ENCODE measurements at places on chromosomes 3 and 15.
A peak's percentile ranks its signal among the peaks of the same experiment; 100 is the strongest.

DNA sequence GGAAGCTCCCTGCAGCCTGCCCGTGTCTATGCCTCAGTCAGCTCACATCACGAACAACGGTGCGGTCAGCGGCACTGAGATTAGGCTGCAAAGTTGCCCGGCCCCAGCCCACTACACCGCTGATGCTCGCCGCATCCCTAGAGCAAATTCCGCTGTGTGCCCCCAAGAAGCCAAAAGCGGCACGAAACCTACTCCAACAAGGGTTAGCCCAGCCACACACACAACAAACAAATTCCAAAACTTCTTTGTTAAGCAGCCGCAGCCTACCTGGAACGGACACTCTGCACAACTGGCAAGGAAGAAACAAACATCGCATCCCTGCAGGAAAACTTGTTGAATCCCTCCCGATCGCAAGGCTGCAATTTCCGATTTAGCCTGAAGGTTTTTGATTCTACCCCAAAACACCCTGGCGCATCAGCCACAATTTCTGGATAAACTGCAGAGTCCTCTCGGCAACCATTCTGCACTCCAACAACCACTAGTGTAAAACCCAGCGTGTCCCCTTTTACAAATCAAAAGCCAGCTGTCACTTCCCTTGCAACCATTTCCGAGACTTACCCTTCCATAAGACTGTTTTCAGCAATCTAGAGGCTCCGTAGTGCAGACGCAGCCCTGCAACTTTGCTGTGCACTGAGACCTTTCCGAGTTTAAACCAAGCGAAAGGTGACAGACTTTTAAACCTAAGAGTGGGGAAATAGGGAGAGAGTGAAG, 449 bp downstream of the ROBO1 start:
- DNase-seq, result no peak

DNA sequence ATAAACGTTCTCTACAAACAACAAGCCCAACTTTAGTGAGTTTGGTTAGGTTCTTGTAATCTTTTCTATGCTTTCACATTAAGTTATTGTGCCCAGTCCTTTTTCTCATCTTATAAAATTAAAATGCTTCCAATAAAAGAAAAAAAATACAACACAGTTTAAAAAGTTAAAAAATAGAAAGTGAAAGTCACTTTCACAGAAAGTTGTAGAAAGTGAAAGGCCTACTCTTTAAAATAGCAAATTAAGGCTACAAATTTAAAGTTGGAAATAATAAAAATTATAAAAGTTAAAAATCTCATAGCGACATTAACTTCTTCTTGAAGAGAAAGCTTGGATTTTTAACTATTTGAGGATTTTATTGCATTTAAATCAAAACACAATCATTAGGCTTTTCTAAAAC, 35.9 kb downstream of the CD47 start:
- DNase-seq, result no peak

DNA sequence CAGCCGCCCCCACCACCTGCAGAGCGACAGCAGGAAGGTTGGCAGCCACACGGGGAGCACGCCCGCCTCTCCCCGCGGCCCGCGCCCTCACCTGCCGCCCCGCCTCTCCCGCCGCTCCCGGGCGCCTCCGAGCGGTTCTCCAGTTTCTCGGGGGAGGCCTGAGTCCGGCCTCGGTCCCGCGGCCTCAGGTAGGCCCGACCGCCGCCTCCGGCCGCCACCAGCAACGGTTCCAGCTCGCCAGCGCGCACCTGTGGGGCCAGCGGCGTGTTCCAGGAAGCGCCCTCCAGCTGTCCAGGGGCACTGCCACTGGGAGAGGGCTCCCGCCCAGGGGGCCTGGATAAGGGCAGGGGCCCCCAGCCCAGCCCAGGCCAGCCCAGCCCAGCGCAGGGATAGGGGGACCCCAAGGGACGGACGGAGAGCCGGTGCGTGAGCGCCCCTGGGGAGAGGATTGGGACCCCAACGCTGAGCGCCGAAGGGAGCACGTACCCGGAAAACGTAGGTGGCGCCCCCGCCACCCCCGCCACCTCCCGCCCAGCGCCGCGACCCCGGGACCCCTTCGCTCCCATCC, 2.2 kb downstream of the LTK start:
- DNase-seq, result no peak

DNA sequence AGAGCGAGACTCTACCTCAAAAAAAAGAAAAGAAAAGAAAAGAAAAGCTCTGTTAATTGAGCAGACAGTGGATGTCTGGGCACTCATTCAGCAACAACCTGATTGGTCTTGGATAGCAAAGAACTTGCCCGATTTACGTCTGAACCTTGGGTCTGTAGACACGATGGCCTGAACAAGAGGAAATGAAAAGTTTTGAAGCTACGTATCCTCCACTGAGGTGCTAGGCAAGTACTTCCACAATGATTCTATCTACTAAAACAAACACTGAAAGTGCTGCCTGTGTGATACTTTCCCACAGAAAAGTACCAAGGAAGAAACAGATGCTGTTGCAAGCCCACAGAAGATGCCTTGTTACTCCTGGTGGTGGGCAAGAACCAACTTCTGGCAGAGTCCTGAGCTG, 21.8 kb upstream of the MUSTN1 start:
- no peak for DNase-seq

DNA sequence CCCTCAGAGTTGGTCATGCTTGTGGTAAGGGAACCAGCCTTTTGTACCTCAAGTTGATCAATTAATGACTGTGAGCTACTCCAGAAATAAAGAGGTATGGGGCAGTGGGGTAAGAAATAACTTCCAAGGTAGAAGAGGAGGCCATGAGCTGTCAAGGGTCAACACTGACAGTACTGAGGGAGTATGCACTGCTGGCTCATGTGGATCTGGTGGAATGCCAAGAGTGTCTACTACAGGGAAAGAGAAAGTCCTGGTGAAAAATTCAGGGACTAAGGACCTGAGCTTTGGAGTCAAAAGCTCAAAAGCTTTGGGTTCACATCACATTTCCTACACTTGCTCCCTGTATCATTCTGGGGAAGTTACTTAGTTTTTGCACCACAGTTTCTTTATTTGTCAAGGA, 154.9 kb downstream of the SEMA6D start:
- no peak for DNase-seq

DNA sequence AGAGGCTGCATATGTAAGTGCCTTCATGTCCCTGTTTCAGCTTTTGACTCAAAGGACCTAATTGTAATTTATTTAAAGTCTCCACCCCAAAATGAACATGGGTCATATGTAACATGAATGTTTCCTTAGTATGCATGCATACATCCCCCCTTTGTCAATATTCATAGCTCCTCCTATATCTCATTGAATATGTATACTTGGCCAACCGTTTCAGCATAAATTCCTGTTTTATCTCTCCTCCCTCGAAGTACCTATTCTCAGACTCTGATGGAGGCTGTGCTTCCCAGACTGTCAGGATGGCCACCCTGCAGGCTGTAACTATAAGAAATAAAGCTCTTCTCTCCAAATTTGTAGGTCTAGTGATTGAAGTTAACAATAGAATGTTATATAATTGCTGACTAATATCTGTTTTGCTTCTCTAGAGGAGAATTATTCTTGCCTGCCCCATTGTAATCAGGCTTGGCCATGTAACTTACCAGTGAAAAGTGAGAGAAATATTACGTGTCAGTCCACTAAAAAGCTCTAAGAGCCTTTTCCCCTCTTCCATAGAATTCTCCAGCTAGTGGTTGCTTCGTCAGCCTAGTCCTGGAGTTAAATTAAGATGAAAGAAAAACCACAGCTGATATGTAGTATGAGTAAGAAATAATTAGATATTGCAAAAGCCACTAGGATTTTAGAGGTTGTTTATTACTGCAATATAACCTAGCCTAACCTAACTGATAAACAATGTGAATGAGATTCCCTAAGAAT, 245.1 kb downstream of the ZNF385D start:
- DNase-seq, result no peak

DNA sequence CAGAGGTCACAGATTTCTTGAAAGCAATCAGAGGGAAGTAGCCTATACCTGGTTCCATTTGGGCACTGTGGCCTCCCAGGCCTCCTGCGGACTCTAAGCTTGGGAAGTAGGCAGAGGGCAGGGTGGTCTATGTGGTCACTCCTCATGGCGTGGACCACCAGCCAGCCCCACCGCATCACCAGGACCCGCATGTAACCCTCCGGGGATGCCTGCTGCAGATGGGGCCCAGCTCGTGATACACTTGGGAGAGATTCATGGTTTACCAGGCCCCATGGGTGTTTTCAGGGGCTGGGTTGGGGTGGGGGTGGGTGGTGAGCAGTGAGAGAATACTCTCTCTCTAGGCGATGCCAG, 123.7 kb downstream of the ASB7 start:
- DNase-seq, result no peak

DNA sequence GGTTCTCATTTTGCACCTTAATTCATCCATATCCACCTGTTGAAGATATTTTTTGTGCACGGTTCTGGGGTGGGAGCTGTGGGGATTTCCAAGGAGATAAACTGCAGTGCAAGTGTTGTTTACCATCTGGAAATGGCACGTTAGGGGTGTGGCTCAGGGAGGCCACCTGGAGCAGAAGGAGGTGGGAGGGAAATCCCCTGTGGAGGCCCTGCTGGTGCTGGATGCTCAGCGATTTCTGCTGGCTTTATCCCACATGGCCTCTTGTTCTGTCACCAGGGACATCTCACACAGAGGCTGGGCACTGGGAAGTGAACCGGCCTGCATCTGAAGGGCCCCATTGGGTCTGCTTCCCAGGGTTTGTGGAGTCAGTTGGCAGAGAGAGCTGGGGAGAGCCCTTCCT, 24.3 kb downstream of the TRPM1 start:
- DNase-seq, result no peak

- no peak for DNase-seq
These were observed 114.4 kb upstream of the TSPAN3 start for GRCh38 chr15:77185242-77185785.

DNA sequence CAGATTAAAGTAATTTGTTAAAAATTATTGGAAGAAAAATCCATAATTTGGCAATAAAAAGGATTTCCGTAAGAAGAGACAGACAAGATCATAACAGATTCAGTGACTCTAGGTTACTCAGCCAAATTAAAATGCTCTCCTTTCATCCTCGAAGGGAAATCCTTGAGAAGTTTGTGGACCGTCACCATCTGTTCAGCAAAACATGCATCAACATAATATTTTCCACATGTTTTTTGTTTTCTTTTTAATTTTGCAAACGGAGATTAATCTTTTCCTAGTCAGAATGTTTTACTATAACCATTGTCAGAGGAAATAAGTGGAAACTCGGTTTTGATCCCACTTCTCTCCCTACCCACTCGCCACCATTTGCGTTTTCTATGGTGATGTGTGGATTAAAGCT, 128.3 kb downstream of the TMCO5A start:
- DNase-seq, result no peak

- no peak for DNase-seq
These were observed 2.7 kb downstream of the BNIP2 start for GRCh38 chr15:59686389-59686788.

GRCh38 chr15:62249501-62249900, 84.4 kb upstream of the C2CD4B start:
- DNase-seq, result no peak

GRCh38 chr3:46902188-46902631, 24.7 kb downstream of the PTH1R start:
- no peak for DNase-seq

GRCh38 chr3:72086743-72087087, 301.8 kb upstream of the PROK2 start:
- no peak for DNase-seq

- DNase-seq, result no peak
These were observed 82.9 kb downstream of the ARRDC4 start for GRCh38 chr15:98043160-98044014.

DNA sequence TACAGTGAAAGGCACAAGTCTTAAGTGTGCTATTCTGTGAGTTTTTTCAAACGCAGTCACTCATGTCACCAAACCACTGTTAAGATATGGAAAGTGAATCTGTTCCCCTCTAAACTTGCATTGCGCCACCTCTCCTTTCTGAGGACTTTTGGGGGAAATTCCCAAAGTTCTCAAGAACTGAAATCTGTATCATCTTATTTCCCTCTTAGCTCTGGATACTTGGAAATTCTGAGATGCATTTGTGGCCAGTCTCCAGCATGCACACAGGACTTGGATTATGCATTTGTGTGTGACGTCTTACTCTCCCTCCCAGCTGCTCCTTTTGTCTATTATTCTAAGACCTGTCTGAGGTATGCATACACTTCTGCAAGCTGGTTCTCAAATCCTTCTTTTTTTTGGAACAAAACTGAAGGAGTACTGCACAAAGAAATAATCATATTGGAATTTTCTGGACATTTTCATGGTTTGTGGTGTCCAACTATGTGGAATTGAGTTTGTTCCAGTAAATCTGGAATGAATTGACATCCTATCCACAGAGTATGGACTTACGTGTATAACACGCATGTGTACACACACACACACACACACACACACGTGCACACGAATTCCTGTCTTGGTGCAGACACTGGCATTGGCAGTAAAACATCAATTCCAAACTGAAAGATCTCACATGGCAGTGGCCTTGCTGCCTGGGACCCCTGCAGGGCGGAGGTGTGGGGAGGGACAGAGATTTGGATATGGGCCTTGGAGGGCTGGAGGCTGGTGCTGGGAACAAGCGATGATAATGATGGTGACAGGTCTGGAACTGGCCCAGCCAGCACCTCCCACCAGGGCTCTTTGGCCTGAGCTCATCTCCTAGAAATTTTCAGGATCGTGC, 8.2 kb upstream of the LCTL start:
- no peak for DNase-seq

DNA sequence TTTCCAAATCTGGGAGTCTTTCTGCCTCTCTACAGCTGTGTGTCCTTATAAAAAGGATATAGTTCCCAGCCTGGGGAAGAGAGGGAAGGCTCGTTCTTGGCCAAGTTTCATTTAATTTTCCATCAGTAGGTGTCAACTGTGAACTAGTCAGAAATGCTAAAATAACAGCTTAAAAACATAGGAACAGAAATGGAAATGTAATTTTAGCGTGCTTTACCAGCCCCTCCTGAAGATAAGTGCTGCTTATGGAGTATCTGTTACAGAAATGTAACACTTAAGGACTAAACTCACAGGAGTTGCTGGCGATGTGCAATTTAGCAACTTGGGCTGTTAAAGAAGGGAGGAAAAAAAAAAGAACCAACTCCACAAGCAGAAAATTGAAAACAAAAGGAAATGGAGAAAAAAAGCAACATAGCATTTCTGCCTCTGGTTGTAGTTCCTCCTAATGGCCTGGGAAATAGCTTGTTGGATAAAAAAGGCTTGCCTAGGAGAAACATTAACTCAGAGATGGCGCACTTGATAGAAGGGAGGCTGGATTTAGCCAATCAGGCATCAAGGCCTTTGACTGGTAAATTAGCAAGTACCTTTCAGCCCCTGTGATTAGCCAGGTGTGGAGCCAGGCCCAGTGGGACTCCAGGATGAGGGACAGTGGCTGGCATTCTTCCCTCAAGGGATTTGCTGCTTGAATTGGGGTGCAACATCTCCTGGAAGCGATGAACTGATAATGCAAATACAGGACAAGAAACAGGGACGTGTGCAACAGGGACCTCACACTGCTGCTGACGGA, 84.3 kb downstream of the RPLP1 start:
- DNase-seq, result peak; percentile 4

GRCh38 chr3:178097576-178097975, 438.7 kb upstream of the KCNMB2 start:
- DNase-seq, result no peak

- DNase-seq, result no peak
These were observed 109.3 kb downstream of the OXNAD1 start for GRCh38 chr3:16374047-16374934.

- DNase-seq, result no peak
These were observed 68.0 kb downstream of the ABHD5 start for GRCh38 chr3:43758592-43759225.

Data from DMS 273 treated with DMSO at 0.1 percent for 48 hours (cell line).